ENCODE measurements at places on chromosomes 2 and 18. TPM values are rescaled to one million over a fixed set of nuclear protein-coding genes. Genes with fewer than 3 reads are reported as not detected.

Gene ANTXR1
- total RNA-seq: 75.2 TPM

DNA sequence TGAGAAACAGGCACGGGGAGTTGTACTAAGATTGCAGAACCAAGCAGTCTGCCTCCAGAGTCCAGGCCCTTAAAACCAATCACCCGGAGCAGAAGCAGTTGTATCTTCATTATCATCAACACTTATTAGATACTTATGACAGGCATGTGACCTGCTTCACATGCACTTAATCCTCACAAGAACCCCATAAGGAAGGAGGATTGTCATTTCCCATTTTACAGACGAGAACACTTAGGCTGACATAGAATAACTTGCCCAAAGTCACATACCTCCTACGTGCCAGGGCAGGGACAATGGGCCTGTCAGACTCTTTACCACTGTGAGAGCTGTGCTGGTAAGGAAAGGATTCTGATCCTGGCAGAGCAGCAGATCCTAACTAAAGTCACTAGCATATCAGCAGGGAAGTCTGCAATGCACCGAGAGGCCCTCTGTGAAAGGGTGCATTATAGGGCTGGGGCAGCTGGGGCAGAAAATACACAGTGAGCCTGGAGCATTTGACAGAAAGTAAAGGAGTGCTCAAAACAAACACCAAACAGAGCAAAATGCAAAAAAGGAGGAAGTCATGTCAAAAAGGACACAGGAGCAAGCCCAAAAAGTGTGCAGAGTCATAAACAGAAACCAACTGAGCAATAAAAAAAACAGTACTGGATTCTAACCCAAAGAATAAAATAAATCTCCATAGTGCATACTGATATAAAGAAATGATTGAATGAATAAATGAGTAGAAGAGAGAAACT, 55.9 kb upstream of the SP3 start:
- no peak for DNase-seq

Gene FAM161A
- 2.5 TPM for total RNA-seq

GRCh38 chr2:38499548-38500282, 103.0 kb downstream of the HNRNPLL start:
- no peak for DNase-seq

Gene MAP4K3
- total RNA-seq: 35.7 TPM

Gene GAL3ST2
- 1.7 TPM for total RNA-seq

Gene AKAIN1
- not detected for total RNA-seq

DNA sequence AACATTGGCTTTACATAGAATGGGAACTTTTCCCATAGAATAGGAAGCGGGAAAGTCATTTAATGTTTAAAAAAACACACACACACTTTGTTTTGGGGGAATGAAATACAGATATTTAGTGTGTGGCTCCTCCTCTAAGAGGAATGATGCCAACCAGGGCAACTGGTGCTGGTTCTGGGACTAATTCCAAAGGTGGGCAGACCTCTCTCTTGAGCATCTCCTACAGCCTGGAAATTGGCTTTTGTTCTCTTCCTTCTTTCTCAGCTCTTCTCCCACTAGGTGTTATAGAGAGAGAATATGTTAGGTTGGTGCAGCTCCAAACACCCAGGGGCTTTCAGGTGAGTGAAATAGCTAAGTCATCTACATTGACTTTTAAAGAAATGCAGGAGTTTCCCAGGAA, 190.1 kb downstream of the RAD51AP2 start:
- DNase-seq: no peak

Gene TTL
- 55.3 TPM for total RNA-seq

GRCh38 chr18:77632758-77633157, 383.1 kb downstream of the GALR1 start:
- DNase-seq: no peak

- DNase-seq: no peak
Measured at GRCh38 chr2:11014026-11014425, 102.3 kb downstream of the KCNF1 start.

- no peak for DNase-seq
Measured at GRCh38 chr2:160375802-160376469, 117.7 kb downstream of the RBMS1 start.

DNA sequence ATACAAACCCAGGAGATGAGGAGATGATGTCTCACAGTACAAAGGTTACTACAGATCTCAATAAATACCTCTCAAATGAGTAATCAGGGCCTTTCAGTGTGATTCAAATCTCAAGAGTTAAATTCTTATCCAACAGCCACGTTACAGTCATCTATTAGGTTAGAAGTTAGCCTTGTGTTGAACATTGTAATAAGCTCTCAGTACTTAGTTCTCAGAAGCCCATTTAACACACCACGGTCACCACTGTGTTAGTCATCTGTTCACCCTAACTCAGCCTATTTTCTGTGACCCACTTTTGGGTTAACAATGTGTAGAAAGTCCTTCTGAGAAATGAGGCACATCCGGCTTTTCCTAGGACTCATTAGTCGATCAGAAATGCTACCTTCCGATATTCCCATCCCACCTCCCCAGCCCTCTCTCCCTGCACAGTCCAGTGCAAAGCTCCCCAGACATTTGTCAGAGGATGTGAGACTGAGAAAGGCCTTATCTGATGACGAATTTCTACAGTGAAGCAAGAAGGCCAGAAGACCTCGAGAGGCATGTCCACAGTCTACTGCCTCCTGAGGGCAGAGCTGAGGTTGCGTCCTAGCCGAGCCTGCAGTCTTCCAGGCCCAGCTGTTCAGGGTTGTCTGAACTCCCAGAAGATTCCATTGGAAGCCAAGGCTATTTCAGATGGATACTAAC, 92.6 kb downstream of the ACTR2 start:
- DNase-seq: no peak

DNA sequence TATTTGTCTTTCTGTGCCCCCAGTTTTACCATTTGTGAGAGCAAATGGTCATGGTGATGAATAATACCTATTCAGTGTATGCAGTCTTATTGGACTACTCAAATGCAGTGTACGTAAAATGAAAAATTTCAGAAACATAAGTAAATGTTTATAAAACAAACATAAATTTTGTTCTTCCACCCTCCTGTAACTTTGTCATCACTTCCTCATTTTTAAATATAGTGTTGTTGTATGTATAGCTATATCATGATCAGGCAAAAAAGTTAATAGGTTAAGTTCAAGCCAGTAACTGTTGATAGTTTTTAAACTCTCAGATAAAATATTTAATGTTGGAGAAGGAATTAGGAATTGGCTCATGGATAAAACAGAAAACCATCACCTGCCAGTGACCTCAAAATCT, 93.2 kb downstream of the KLF7 start:
- DNase-seq: no peak

DNA sequence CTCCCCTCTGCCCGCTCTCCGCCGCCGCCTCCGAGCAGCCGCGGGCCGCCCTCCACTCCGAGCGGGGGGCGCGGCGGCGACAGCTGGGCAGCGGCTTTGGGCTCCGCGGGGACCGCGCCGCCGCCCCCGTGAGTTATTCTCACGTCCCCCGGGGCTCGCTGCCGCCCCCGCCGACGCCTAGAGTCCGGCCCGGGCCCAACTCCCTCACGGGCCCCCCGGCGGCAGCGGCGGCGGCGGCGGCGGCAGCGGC, 645 bp downstream of the MIB1 start:
- DNase-seq: peak; percentile 74

GRCh38 chr2:62284980-62285379, 89.1 kb downstream of the B3GNT2 start:
- no peak for DNase-seq

- DNase-seq: no peak
Measured at GRCh38 chr2:174344716-174345461, 10.1 kb downstream of the SP9 start.

DNA sequence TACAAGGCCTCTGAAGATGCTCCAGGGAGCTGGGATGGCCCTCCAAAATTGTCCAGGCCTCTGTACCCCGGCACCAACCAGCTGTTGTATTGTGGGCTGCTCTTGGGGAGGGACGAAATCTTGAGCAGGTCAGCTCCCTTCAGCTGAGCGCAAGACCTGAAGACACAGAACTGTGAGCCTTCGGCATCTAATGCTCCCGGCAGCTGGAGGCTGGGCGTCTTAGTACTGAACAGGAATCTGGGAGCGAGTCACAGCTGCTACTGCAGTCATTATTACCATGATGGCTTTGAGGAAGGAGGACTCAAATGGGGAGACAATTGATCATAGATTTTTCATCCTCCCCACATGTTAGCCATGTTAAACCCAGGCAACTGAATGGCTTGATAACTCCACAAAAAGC, 83.0 kb upstream of the LTBP1 start:
- DNase-seq: no peak

Gene CYP1B1
- 11.2 TPM for total RNA-seq

DNA sequence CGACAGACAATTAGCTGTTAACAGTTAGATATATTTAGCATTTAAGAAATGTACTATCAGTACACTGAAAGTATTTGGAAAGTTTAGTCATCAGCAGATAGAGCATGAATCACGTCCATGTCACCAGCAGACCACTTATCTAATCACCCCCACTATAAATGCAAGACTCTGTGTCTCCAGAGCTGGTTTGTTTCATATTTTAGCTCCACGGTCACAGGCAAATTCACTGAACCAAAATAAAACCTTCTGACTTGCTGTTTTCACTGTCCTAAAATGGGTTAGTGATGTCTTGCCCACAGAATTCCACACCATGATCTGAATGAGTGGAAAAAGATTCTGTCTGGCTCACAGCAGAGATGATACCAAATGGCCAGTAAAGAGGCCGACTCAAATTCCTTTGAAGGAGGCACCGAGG, 64.9 kb downstream of the CDH2 start:
- DNase-seq: no peak

DNA sequence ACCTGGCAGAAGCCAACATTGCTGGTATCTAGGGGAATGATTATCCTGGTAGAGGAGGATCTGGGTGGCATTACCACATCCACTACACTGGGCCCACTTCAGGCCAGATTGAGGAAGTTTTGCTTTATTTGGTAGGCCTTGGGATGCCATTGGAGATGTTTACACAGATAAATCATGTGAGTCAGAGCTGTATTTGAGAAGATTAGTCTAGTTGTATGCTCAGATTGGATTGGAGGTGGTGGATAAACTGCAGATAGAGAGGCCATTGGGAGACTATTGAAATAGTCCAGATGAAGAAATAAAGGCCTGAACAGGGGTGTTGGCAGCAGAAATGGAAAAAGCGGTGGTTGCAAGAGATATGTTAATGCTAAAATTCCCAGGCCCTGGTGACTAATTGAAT, 81.5 kb downstream of the EFEMP1 start:
- no peak for DNase-seq

Gene DOK6
- 9.7 TPM for total RNA-seq

DNA sequence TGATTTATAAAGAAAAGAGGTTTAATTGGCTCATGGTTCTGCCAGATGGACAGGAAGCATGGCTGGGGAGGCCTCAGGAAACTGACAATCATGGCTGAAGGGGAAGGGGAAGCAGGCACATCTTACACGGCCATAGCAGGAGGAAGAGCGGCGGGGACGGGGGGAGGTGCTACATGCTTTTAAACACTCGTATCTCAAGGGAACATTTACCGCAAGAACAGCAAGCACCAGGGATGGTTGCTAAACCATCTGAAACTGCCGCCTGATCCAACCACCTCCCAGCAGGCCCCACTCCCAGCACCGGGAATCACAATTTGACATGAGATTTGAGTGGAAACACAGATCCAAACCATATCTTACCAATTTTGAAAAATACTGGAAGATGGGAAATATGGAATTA, 362.8 kb downstream of the FBXO15 start:
- DNase-seq: no peak

DNA sequence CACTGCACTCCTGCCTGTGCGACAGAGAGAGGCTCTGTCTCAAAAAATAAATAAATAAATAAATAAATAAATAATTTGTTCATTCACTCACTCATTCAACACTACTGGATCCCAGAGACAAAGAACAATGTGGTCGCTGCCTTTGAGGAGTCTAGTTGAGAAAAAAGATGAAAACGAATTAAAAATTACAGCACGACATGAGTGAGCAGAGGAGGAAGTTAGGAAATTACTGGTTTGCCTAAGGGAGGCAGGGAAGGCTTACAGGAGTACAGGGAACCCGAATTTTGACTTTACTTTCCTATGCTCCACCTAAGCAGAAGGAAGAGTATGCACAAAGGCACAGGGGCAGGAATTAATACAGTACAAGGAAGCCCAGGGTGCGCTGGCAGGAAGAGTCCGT, 4.2 kb upstream of the KCMF1 start:
- no peak for DNase-seq

DNA sequence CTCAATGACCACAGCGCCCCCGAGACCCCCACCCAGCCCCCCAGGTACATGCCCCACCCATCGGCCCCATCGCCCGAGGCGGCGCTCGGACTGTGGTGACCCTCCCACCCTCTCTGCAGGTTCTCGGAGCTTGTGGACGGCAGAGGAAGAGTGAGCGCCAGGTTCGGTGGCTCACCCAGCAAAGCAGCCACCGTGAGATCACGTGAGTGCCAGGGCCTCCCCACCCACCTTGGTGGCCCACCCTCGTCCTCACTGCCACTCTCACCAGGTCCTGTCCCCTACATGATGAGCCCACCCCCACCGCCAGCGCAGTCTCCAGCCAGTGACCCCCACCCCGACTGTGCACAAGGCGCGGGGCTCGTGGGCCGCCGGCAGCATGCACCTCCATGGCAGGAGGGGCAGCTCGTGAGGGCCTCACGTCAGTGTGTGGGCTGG, 30.4 kb downstream of the MTERF4 start:
- peak; percentile 54 for DNase-seq

- no peak for DNase-seq
Measured at GRCh38 chr2:62587592-62587991, 81.6 kb upstream of the TMEM17 start.

Gene CDK5R2
- not detected for total RNA-seq

Gene RNF144A
- total RNA-seq: 11.9 TPM

DNA sequence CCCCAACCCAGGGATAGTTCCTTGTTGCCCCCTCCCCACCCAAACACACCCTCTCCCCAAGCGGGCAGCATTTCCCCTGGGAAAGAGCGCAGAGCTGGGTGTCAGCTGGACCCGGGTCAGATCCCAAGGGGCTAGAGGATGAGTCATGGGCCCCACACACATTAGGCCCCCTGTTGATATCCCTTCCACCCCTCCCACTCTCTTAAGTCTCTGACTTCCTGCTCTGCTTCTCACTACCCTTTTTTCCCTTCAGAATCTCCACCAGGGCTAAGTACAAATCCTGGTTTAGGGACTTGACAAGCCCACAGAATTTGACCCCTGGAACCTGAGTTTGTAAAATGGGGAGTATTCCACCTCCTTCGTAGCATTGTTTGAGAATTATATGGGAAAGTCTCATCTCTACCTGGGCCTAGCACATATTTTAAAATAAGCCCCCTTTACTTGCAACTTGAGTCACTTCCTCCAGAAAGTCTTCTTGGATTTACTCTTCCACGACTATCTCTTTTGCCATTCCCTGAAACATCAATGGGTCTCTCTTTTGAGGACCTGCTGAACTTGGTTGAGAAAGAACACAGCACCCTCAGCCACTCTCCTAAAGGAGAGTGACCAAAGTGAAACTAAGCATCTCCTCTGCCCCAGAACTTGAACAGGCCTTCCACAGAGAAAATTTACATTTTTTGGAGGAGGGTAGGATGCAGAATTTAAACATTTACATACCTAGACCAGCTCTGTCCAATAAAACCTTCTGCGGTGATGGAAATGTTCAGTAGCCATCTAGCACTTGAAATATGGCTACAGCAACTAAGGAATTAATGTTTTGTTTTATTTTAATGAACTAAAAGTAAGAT, 4.7 kb downstream of the RTKN start:
- DNase-seq: no peak

Measured in heart left ventricle (tissue), 16 donors.